IPS DF 19.7 (cell line): ENCODE measurements at places on chromosomes 6 and 20.

GRCh38 chr6:53031281-53031680 is 33.9 kb upstream of the FBXO9 start:
- DNase-seq, result no peak

DNA sequence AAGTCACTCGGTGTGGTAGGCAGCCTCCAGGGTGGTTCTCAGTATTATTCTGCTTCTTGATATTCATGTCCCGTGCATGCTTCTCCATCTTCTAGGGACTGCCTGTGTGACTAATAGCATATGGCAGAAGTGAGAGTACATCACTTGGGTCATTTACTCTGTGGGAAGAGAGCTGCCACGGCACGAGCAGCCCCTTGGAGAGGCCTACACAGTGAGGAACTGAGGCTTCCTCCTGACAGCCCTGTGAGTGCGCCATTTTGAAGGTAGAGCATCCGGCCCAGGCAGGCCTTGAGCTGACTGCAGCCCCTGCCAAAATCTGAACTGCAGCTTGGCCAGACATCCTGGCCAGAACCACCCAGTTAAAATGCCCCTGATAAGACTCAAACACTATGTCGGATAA is 17.3 kb upstream of the MCUR1 start:
- DNase-seq, result no peak

DNA sequence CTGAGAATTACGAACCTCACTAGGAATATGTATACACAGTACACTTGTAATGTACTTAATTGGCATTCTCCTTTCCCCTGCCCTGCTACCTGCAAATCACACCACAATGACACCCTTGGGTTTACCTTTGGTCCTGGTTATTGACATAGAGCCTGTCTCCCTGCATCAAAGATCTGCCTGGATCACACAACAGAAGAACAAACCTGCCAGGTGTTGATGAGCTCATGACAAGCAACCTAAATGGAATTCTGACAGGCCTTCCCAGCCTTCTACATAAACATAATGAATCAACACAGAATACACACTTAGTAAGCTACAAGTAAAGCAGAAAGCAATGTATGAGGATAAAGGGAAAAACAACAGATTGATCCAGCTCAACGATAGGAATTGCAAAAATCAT is 95.6 kb downstream of the HDGFL1 start:
- DNase-seq, result no peak

GRCh38 chr6:99185525-99185924 is 163.9 kb downstream of the FAXC start:
- no peak for DNase-seq

GRCh38 chr20:46311039-46311650 is 2.8 kb upstream of the CDH22 start:
- DNase-seq, result no peak

- DNase-seq, result no peak
Observed at GRCh38 chr6:38173909-38174308, 354.4 kb downstream of the ZFAND3 start.

DNA sequence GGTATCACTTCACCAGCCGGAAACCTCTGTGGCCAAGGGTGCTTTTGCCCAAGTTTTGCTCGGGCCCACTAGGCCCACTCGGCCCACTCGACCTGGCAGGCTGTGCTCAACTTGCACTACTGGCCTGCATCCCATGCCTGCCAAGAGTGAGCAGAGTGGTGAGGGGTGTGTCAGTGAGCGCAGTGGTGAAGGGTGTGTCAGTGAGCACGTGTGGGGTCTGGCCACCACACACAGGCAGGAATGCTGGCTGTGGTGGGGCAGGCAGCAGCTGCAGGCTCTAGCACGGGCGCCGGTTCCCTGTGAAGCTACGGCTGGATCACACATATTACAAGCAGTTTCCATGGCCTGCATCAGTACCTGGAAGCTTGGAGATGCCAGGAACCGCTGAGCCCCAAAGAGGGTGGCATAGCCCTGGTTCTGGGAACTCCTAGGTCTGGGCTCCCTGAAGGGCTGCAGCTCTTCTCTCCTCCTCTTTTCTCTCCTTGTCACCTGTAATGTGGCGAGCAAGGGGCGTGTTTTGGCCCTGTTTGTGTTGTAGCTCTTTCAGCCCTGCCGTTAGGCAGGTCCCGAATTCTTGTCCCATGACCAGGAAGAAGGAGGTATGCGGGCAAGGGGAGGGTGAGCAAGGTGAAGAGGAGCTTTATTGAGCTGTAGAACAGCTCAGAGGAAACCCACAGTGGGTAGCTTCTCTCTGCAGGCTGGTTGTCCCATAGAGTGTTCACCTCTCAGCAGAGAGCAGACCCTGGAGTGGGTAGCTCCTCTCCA is 51.0 kb upstream of the CLDN20 start:
- DNase-seq, result no peak

- no peak for DNase-seq
Observed at GRCh38 chr6:44292661-44293365, 20.3 kb downstream of the AARS2 start.

DNA sequence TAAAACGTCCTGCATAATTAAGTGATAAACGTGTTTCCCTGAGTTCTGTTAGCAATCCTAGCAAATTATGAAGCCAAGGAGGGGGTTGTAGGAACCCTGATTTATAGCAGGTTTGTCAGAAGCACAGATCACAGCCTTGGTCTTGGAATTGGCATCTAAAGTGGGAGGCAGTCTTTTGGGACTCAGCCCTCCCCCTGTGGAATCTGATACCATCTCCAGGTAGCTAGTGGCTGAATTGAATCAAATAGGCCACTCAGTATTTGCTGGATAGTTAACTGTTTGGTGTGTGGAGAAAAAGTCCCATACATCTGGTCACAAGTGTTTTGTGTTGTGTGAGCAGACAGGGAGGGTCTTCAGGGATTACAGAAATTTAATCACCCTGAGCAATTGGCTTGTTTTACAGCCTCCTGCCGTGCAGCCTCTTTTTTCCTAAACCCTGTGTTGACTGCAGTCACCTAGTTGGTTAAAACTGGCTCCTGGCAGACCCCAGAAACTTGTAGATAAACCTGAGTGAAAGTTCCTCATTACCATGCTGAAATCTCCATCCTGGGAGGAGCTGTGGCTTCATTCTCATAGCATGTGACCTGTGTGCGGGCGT is 19.0 kb upstream of the KIFC1 start:
- DNase-seq, result no peak

DNA sequence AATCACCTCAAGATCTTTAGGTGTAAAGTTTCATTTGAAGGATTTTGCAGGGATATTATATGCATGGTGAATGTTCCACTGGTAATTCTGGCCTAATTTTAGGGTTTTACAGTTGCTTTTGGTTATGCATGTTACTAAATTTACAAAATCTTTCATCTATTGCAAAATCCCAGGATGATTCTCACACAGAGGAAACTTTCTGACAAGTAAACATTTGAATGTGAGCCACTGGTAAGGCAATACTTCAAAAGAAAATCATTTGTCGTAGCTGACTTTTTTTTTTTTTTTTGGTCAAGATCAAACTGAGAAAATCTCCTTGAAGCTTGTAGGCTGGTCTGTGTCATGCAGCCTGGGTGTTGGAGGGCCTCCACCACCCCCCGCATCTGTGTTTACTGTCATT is 141.9 kb upstream of the EXOC2 start:
- DNase-seq, result no peak

- DNase-seq, result no peak
Observed at GRCh38 chr6:164230259-164230658, 815.7 kb downstream of the QKI start.

DNA sequence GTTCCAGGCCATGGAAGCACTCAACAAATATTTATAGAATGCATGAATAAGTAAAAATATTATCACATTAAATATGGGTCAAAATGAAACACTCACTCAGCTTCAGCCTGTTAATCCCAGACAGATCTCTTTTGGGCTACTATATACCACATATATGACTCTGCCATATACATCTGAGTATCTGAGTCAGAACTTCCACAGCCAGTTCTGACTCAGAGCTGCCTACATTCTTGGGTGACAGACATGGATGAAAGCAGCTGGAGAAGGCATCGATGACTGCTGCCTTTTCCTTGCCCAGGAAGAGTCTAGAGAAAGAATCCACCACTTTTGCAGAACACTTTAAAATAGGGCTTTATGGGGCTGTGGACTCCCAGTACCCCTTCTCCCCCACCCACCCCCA is 11.5 kb upstream of the PDYN start:
- DNase-seq, result no peak

DNA sequence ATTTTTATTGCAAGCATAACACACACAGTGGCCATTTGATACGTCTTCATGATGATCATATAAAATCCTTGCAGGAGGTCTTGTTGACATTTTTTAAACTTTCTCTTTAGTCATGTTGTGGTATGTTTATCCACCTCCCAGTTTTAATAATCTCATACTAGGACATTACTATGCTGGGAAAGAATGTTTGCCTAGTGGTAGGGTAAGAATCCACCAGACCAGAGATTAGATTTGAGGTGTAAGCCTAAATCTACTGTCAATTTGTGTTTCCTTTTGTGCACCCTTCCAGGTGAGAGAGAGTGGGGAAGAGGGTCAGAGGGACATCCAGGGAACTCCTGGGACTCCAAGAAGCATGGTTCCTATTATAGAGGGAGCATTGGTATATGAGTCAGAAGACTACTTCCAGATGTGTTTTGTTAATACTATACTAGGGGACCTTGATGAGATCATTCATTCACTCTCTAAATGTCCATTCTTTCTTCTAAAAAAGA is 298.3 kb upstream of the SASH1 start:
- no peak for DNase-seq

GRCh38 chr20:48202334-48203113 is 417.2 kb upstream of the SULF2 start:
- DNase-seq, result no peak

- DNase-seq, result no peak
Observed at GRCh38 chr6:31639449-31639861, 13.0 kb downstream of the BAG6 start.

- no peak for DNase-seq
Observed at GRCh38 chr20:13930281-13930680, 60.1 kb downstream of the SEL1L2 start.

DNA sequence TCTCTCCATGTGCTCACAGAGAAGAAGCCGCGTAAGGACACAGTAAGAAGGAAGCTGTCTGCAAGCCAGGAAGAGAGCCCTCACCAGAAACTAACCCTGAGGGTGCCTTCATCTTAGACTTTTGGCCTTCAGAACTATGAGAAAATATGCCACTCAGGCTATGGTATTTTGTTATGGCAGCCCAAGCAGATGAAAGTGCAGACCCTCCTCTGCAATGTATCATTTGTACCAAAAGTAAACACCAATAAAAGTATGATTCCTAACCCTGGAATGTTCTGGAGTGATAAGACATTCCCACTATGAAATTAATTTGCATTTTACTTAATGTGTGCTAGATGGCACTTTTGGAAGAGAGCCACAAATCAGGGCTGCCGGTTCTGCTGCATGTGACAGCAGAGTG is 594.3 kb downstream of the UTRN start:
- no peak for DNase-seq

DNA sequence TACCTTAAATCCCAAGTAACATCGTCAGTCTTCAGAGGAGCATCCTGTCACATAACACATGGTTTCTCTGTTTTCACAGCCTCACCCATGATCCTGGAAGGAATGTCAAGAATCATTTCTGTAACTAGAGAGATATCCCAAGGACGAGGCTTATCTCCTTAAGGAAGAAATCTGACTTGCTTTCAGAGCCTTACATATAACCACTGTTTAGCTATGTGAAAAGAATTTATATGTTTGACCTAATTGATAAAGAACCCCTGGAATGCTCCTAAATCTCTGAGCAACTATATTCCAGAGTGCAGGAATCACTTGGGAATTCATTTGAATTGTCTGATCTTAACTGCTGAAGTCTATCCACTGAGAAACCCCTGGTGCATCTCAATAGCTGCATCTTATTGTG is 243.1 kb downstream of the ALDH8A1 start:
- no peak for DNase-seq

DNA sequence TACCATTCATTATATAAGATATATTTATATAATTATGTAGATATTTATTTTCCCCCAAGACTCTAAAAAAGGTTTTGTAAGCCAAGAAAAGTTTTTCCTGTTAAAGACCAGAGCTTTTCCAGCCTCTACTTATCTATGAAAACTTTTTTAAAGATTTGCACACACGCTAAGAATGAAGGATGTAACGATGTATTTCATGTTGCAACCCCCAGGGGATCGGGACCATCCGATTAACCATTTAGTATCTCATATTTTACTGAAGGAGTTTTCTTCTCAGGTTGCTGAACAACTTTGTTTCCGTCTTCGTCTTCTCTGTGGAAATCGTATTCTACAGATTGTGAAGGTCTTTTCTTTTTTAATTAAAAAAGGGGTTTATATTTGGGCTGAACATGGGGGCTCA is 70.0 kb upstream of the SASH1 start:
- DNase-seq, result no peak

DNA sequence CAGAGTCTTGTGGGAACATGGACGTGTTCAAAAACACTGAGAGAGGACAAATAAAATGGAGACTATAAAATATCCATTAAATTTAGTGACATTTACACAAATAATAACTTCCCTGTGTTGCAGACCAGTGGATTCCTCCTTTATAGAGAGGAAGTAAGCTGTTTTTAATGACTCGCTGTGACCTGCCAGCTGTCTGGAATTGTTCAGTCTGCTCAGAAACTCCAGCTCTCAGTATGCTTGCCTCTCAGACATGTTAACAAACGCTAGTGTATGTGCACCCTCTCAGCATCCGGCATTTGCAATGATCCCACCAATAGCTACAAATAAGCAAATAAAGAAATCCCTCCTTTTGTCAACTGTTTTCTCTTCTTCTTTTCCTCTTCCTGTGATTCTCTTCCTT is 158.0 kb upstream of the TCF21 start:
- DNase-seq, result no peak

GRCh38 chr6:13988908-13989307 is 64.2 kb downstream of the RNF182 start:
- DNase-seq, result no peak

GRCh38 chr6:3165631-3166534 is 8.5 kb upstream of the TUBB2A start:
- DNase-seq, result peak; percentile 97

GRCh38 chr6:108594640-108595039 is 33.9 kb downstream of the FOXO3 start:
- no peak for DNase-seq

- no peak for DNase-seq
Observed at GRCh38 chr6:135555550-135555949, 58.0 kb upstream of the AHI1 start.

DNA sequence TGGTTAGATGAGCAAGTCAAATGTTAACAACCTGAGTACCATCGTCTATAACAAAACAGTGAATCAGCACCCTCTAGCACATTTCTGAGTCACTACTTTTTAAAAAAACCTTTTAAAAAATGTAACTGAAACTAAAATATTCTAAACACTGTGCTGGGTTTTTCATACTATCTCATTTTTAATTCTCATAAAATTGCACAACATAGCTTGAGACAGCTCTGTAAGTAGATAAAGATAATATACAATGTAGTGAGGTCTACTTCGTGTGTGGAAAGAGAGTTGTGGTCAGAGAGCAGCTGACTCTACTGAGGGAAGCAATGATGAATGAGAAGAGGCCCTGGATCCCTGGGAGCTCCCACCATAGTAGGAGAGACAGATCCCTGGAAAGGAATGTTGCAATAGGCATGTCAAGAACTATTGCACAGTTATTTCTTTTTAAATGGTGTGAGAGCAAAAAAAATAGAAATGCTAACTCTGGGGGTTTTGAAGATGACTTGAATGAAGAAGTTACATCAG is 13.6 kb upstream of the CALHM6 start:
- DNase-seq, result no peak

- no peak for DNase-seq
Observed at GRCh38 chr20:24495266-24495665, 25.8 kb downstream of the SYNDIG1 start.
